Natural killer cell (primary cell): ENCODE measurements at places on chromosomes 6 and 20. TPM values are rescaled to one million over a fixed set of nuclear protein-coding genes. Genes with fewer than 3 reads are reported as not detected.

The SCGN gene
- total RNA-seq: not detected

The LY6G6D gene
- not detected for total RNA-seq

The DNAH8 gene
- total RNA-seq: 0.10 TPM

The GABRR2 gene
- 0.57 TPM for total RNA-seq

The MICA gene
- total RNA-seq: 11.4 TPM

The FHL5 gene
- not detected for total RNA-seq

The RIPPLY2 gene
- not detected for total RNA-seq

The CLVS2 gene
- not detected for total RNA-seq

DNA sequence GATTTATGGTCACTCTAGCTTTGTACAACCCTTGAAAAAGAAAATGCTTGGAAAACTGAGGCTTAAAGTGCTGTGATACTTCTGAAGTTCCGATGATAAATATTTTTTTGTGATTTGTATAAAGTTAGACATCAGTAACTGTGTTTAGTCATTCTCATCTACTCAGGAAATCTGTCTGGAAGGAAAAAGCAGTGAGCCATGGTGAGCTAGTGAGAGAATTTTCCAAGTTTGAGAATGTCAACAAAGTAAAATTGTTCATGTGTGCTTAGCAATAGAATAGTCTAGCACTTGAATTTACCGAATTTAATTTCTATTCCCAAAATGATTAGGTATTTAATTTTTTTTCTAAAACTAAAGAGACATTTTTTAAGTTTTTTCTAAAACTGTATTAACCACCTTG lies 41.3 kb upstream of the PLCB4 start:
- no peak for DNase-seq

GRCh38 chr6:123393331-123393730 lies 243.4 kb downstream of the TRDN start:
- DNase-seq: no peak

- peak; percentile 18 for DNase-seq
These were observed 280.3 kb upstream of the SYNCRIP start for GRCh38 chr6:85923013-85923430.

GRCh38 chr6:117226778-117227177 lies 38.6 kb upstream of the VGLL2 start:
- DNase-seq: no peak

DNA sequence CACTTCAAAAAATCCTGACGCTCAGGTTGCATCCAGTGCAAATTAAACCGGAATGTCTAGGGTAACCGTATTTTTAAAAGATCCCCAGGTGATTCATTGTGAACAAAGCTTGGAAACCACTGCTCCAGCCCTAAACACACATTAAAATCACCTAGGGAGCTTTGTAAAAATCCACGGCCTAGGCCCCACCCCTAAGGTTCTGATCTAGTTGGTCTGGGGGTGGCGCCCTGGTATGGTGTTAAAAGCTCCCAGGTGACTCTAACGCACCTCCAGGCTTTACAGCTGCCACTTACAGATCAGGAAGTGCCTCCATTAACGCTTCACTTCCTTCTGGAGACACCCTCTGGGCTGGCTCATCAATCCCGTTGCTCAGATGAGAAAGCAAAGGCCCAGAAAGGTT lies 92.2 kb downstream of the GRM4 start:
- DNase-seq: no peak

DNA sequence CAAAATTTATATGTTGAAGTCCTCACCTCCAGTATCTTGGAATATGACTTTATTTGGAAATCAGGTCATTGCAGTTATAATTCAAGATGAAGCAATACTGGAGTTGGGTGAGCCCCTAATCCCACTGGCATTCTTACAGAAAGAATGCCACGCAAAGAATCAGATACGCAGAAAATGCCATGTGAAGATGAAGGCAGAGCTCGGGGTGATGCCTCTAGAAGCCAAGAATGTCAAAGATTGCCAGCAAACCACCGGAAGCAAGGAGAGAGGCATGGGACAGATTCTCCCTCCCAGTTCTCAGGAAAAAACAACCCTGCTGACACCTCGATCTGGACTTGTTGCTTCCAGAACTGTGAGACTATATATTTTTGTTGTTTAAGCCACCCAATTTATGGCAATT lies 273.4 kb upstream of the CITED2 start:
- no peak for DNase-seq

GRCh38 chr20:50321797-50322480 lies 131.3 kb downstream of the CEBPB start:
- DNase-seq: no peak

DNA sequence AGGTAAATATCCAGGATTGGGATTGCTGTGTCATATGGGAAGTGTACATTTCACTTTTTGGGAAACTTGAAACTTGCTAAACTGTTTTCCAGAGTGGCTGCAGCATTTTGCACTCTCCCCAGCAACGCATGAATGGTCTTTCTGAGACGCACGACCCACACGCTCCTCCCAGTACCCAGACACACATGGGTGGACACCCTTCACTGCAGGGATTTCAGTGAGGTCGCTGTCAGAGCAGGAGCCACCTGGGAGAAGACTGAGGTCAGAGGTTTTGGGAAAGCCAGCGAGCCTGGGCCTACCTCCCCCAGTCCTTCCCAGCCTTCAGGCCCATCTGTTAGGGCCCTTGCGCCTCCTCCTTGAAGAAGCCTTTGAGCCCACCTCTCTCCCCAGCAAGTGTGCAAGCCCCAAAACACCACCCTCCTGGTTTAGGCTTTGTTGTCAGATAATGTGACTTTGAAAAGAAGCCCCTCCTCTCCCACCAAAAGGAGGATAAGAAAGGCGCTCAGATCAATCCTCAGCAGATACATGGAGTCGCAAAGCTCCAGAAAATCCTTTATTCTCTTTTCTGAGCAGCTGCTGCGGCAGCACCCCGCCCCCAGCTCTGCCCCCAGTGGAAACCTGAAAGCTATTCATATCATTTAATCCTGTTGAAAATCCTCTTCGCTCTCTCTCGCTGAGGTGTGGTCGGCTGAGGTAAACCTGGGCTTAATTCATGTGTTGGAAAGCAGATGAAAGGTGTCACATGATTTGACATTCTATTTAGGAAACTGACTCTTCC lies 12.7 kb upstream of the JAG1 start:
- DNase-seq: no peak

DNA sequence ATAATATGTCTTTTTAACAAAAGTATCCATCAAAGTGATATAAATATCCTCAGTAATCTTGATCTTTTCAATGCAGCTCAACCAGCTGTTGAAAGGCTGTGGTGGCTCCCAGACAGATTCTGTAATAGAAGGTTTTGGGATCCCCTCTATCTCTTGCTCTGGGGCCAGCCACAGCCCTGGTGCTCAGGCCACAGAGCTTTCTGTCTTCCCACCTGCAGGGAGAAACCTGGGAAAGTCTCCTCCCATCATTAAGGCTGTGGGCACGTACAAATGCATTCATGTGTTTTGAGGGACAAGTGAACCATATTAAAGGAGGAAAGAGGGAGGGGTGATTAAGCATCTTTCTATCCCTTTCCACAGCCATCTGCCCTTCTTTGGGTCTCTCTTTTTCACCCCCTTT lies 183.1 kb downstream of the PRDM13 start:
- no peak for DNase-seq

GRCh38 chr20:32450484-32451061 lies 92.4 kb downstream of the ASXL1 start:
- no peak for DNase-seq

GRCh38 chr6:79665725-79666551 lies 34.8 kb downstream of the SH3BGRL2 start:
- no peak for DNase-seq

DNA sequence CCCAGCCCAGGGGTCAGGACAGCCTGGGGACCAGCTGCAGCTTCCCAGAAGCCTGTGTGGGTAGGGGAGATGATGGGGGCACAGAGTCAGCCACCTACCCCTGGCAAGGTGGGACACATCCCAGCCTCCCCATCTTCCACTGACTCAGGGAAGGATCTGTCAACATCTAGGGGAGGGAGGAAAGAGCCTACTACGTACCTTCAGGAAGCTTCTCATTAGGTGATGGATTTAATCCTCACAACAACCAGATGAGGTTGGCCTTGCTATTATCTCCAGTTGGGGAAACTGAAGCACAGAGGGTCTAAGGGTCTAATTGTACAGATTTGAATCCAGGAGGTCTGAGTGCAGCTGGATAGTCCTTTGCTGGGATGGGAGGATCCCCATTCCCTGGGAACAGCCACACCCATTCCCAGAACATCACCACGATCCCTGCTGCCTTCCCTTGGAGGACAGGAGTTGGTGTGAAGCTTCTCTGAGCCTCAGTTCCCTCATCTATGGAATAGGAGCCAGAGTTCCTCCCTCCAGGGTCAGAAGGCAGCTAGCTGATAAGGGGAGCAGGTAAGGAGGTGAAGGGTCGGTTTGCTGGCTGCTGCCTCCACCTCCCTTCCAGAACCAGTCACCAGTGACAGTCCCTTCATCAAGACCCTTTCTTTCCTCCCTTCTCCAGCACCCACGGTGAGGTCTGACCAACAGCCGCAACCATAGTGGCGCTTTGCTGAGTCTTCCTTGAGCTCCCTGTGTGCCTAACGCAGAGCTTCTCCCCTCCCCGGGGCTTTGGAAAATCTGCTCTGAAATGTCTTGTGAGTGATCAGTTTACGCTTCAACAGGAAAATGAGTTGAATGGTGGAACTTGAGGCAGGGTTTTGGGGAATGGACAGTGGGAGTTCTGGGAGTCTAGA lies 56.8 kb downstream of the CEBPB start:
- no peak for DNase-seq

DNA sequence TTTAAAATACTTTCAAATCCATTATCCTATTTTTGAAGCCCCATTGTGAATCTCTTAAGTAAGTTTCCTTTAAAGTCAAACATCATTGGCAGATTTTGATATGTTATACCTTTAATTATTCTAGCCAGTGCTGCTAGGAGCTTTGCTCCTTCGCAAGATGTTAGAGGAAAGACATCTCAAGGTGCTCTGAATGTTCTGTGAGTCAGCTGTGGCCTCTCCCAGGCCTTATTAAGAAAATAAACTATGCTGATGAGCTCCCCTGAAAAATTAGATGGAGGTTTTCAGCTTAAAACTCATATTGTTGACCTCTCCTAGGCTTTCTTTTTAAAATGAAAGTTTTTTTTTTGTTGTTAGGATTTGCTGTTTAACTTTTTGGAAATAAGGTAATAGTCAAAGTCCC lies 57.3 kb downstream of the TRAF3IP2 start:
- no peak for DNase-seq

DNA sequence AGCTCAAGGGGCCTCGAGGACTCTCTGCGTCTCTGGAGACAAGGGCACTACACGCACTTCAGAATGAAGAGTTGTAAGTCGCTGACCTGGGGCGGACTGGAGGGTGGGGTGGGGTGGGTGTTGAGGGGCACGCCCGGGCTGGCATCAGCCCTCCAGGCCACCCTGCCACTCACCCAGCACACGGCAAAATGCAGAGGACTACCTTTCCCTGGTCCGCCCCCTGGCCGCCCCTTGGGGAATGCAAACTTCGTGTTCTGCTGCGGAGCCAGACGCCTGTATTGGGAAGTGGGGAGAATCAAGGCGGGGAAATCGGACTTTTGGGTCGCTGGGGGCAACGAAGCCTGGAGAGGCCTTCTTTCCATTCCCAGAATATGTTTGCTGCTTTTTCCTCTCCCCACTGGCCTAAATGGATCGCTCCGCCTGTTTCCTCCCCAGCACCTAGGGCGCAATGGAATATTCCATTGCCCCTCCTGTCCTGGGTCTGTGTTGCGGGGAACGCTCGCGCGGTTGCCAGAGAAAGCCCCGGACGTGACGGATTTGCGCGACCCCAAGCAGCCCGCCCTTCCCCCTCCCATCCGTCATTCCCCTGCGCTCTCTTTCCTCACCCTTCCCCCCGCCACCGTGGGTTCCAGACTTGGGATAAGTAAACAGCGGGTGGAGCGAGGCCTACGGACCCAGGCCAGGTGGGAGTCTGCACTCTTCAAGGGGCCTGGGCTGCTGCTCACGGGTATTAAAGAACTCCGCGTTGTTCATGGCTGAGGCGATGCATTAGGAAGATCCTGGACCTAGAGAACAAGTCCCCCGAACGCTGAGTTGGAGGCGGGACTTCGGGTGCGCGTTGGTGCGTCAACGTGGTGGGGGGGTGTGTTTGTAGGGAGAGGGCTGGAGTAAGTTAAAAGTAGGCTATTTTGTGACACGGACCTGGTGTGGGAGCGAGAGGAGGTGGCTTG lies at the start of gene PPT2:
PPT2 (plus strand) TSS at position 578 of the 950 bp plus-strand sequence. CDS start 454 bp downstream, outside the sequence.
- peak; percentile 90 for DNase-seq

- DNase-seq: no peak
These were observed 9.2 kb downstream of the RAET1G start for GRCh38 chr6:149913540-149914240.

- no peak for DNase-seq
These were observed 105.9 kb downstream of the MYB start for GRCh38 chr6:135286962-135287538.

GRCh38 chr6:17665132-17665531 lies 41.6 kb downstream of the NUP153 start:
- DNase-seq: no peak

DNA sequence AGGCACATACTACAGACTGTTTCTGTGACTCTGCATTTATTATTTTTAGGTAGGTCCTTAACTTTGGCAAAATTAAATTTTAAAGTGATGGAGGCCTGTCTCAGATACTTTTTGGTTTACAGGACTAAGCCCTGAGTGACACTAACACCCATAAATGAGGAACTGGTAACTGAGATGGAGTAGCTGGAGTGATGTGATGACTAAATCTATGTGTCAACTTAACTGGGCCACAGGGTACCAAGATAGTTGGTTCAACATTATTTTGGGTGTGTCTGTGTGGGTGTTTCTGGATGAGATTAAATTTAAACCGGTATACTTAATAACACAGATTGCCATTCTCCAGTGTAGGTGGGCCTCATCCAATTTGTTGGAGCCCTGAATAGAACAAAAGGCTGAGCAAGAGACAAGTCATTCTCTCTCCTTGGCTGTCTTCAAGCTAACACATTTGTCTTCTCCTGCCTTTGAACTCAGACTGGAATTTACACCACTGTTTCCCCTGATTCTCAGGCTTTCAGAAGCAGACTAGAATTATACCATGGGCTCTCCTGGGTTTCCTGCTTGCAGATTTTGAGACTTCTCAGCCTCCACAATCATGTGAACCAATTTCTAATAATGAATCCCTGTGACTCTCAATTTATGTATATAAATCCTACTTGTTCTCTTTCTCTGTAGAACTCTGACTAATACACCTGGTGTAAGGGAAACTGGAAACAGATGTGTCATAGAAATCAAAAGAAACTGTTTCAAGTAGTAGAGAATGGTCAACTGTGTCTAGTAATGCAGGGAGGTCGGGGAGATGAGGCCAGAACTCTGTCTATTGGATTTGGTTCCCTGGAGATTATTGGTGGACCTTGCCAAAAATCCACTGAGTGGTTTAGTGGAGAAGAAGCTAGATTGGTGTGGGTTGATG lies 579.2 kb downstream of the EPM2A start:
- no peak for DNase-seq

GRCh38 chr20:35275741-35276251 lies 2.1 kb downstream of the MMP24OS start:
- DNase-seq: no peak

DNA sequence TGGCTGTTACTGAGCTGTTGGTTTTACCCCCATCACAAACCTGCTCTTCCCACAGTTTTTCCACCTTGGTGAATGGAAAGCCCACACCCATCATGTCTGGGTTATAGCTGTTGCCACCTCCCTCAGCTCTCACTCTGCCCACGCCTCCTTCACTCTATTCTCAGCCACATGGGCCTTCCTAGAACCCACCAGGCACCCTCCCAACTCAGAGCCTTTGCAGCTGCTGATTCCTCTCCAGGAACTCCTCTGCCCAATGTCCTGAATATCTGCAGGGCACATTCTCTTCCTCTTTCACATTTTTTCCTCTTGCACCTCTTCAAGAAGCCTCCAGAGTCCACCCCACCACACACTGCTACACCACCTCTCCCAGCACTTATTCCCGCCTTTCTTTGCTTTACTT lies 177.4 kb downstream of the TBXT start:
- no peak for DNase-seq
